GM12878 (cell line): ENCODE measurements at places on chromosomes 11 and 22.
A peak's percentile ranks its signal among the peaks of the same experiment; 100 is the strongest.

- DNase-seq = no peak
Observed at GRCh38 chr11:133906241-133906640, 50.5 kb downstream of the IGSF9B start.

GRCh38 chr11:94525546-94526324 is 13.5 kb downstream of the C11orf97 start:
- no peak for DNase-seq

- DNase-seq = no peak
Observed at GRCh38 chr11:34382532-34383276, 24.9 kb upstream of the ABTB2 start.

- DNase-seq = no peak
Observed at GRCh38 chr22:24417901-24418641, 9.3 kb upstream of the ADORA2A start.

GRCh38 chr22:31662668-31663037 is 638 bp upstream of the PISD start:
- no peak for DNase-seq

- no peak for DNase-seq
Observed at GRCh38 chr11:47377571-47378009, 757 bp downstream of the SPI1 start.

DNA sequence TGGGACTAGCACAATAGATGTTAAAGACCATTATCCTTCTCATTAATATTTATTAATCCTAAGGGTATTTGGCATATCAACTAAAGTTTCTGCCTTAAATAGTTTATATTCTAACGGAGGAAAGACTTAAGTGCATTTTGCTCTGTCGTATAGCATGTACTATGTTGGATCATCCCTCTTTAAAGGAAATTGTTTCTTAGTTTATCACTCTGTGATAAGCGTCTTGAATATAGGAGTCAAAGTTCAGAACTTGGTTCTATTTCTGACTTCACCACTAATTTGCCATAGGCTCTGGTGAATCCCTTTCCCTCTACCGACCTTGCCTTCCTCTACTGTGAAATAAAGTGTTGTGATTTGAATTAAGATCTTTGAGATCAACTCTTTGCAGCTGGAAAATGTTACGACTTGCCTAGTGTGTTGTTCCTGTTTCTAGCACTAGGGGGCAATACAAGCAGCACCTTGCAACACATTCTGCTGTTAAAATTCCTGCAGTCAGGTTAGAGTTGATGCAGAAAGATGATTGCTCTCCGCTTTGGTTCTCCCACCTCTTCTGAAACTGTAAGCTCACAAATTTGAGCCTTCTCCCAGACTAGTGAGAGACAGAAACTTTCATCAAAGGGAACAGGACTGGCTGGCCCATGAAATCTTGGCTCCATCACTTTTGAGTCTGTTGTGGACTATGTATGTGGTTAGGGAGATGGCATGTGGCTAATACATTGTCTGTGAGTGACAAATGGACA is 27.8 kb upstream of the ZNRF3 start:
- DNase-seq = peak; percentile 27

GRCh38 chr22:49211176-49211575 is 616.5 kb downstream of the BRD1 start:
- no peak for DNase-seq
